ENCODE measurements at places on chromosomes 3 and 15. TPM values are rescaled to one million over a fixed set of nuclear protein-coding genes. Genes with fewer than 3 reads are reported as not detected.

GRCh38 chr3:111473550-111473949 lies 68.4 kb upstream of the CD96 start:
- H3K27ac ChIP-seq: no peak overlapping the region
- no peaks in the 10 kb centered on the region for H3K36me3 ChIP-seq
- H3K4me1 ChIP-seq: no peaks in the 10 kb centered on the region
- no peaks in the 10 kb centered on the region for H3K27me3 ChIP-seq

DNA sequence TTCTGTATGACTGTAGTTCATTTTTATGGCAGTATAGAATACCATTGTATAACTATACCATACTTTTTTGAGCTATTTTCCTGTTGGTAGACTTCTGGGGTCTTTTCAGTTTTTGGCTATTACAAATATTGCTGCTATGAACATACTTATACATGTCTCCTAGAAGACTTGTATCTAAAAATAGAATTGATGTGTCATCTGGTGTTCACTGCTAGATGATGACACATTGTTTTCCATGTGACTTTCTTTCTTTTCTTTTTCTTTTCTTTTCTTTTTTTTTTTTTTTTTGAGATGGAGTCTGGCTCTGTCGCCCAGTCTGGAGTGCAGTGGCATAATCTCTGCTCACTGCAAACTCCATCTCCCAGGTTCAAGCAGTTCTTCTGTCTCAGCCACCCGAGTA lies 69.8 kb downstream of the SH3GL3 start:
- no peaks in the 10 kb centered on the region for H3K36me3 ChIP-seq
- no peak for DNase-seq
- no peak overlapping the region for H3K4me3 ChIP-seq
- no peaks in the 10 kb centered on the region for H3K4me1 ChIP-seq

DNA sequence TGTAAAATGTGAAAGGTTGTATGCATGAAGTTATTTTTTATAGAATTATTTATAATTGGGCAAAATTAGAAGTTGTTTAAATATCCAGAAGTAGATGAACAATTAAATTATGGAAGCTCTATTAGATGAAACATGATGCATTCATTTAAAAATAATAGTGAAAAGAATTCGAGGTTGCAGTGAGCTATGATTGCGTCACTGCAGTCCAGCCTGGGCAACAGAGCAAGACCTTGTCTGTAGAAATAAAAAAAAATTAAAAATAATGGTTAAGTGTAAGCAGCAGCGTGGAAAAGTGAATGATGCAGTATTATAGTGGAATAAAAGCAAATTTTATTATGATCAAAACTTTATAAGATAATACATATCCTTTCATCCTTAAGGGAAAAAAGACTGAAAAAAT lies 14.3 kb downstream of the BUB1B start:
- H3K27ac ChIP-seq: no peak overlapping the region
- no peak overlapping the region for H3K4me3 ChIP-seq
- H3K4me1 ChIP-seq: no peaks in the 10 kb centered on the region
- no peaks in the 10 kb centered on the region for H3K36me3 ChIP-seq

DNA sequence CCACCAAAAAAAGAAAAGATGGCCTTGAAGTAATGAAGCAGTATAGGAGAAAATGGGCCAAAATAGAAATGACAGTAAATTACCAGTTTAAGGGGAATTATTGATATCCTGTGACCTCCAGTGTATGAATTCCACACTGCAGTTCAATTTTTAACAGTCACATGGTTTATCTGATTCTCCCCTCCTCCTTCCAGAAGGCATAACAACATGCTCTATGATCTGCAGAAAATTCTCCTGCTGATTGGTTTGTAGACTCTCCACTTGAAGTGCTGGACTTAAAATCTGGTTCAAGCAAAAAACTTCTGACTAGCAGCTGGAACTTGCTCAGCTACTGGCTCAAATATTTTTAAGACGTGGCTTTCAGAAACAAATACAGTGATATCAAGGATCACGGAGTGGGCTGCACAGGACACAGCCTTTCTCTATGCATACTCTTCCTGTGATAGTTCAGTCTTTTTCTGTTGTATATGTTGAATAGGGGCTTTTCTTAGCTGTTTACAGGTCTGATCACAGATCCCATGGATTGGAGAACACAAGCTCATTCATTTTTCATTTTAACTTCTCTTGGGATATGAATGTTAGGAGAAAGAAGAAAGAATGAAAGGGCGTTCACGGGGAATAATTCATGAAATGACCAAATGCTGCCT lies 211.5 kb downstream of the LSAMP start:
- no peaks in the 10 kb centered on the region for H3K36me3 ChIP-seq
- no peak for DNase-seq
- H3K27me3 ChIP-seq: no peaks in the 10 kb centered on the region
- H3K27ac ChIP-seq: no peak overlapping the region
- no peaks in the 10 kb centered on the region for H3K4me1 ChIP-seq

- H3K27ac ChIP-seq: no peak overlapping the region
- no peaks in the 10 kb centered on the region for H3K27me3 ChIP-seq
- DNase-seq: no peak
- H3K4me3 ChIP-seq: no peak overlapping the region
- H3K4me1 ChIP-seq: no peaks in the 10 kb centered on the region
- no peaks in the 10 kb centered on the region for H3K36me3 ChIP-seq
Measured at GRCh38 chr3:78734048-78734637, 1033.7 kb downstream of the ROBO1 start.

GRCh38 chr3:76497636-76498035 lies 542.3 kb upstream of the ROBO2 start:
- no peak overlapping the region for H3K4me3 ChIP-seq
- no peaks in the 10 kb centered on the region for H3K4me1 ChIP-seq
- H3K27me3 ChIP-seq: no peaks in the 10 kb centered on the region
- no peak overlapping the region for H3K27ac ChIP-seq
- no peaks in the 10 kb centered on the region for H3K36me3 ChIP-seq
- DNase-seq: no peak

Gene GHSR
- not detected for total RNA-seq

GRCh38 chr3:126517291-126517951 lies at the start of gene UROC1:
TSS of gene UROC1 (minus strand) at chr3:126517773. CDS start at chr3:126517719, 54 bp downstream.
- H3K36me3 ChIP-seq: no peaks in the 10 kb centered on the region
- no peak for DNase-seq
- H3K27ac ChIP-seq: no peak within 1 kb of the TSS
- H3K27me3 ChIP-seq: no peaks in the 10 kb centered on the region

DNA sequence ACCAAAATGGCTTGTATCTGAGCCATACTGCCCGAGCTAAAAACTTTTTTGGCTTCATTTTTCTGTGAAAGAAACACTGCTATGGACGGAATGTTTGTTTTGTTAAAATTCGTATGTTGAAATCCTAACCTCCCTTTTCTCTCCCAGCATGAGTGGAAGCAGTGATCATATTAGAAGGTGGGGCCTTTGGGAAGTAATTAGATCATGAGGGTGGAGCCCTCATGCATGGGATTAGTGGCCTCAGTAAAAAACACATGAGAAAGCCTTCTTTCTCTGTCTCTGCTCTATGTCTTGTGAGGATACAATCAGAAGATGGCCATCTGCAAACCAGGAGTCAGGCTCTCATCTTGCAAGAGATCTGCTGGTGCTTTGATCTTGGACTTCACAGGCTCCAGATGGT lies 7.4 kb upstream of the FNDC3B start:
- DNase-seq: no peak
- no peaks in the 10 kb centered on the region for H3K36me3 ChIP-seq
- H3K4me1 ChIP-seq: no peaks in the 10 kb centered on the region
- H3K27me3 ChIP-seq: no peaks in the 10 kb centered on the region
- no peak overlapping the region for H3K27ac ChIP-seq

Gene GTF2A2
- 14.5 TPM for total RNA-seq

DNA sequence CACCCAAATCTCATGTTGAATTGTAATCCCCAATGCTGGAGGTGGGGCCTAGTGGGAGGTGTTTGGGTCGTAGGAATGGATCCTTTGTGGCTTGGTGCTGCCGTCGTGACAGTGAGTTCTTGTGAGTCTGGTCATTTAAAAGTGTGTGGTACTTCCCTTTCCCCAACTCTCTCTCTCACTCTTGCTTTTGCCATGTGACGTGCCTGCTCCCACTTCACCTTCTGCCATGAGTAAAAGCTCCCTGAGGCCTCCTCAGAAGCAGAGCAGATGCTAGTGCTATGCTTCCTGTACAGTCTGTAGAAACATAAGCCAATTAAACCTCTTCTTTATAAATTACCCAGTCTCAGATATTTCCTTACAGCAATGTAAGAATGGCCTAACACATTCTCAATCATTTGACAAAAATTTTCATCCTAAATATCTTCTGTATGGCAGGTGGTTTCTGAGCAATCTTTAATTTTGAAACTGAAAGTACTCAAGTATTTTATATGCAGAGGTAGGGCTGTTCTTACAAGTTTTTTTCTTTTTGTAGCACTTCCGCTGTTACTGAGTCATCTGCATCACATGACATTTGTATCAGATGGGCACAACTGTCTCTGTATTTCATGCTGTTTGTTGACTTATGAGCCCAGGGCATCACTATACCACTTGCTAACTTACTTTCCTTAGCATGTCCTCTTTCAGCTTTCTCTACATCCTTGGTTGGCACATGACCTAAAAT lies 8.8 kb downstream of the RPL39L start:
- H3K4me1 ChIP-seq: no peaks in the 10 kb centered on the region
- H3K36me3 ChIP-seq: no peaks in the 10 kb centered on the region
- no peaks in the 10 kb centered on the region for H3K27me3 ChIP-seq

DNA sequence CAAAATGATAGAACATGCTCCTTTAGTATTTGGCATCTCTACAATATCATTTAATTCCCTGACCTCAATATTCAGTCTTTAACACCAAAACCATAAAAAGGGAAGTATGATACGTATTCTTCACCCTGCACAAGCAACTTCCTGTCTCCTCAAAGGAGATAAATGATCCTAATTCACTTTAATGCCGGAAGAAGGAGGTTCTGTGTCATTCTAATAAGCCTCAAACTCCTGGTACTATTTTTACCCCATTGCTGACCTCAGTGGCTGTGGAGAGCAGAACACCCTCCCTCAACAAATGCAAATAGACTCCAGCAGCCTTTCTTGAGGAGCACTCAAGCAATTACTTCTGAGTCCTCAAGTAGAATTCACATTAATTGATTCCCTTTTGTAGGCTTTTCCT lies 173.3 kb downstream of the TMEM108 start:
- no peaks in the 10 kb centered on the region for H3K27me3 ChIP-seq
- H3K36me3 ChIP-seq: no peaks in the 10 kb centered on the region
- peak; percentile 65 for DNase-seq
- H3K27ac ChIP-seq: no peak overlapping the region

All from stomach (tissue), 19 donors.